ENCODE measurements at places on chromosomes 5 and 9.

DNA sequence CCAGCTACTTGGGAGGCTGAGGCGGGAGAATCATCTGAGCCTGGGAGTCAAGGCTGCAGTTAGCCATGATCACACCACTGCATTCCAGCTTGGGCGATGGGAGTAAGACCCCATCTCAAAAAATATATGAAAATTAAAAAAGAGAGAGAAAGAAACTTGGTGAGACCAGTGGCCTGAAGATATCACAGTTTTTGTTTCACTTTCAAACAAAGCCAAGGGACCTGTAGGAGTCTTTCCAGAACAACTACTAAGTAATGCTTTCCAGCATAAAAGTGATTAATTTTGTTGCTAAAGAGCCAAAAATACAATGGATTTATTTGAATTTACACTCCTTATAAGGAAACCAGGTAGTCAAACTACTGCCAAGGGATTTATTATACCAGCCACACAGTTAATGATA, 23.5 kb downstream of the GKAP1 start:
- no peak for DNase-seq

DNA sequence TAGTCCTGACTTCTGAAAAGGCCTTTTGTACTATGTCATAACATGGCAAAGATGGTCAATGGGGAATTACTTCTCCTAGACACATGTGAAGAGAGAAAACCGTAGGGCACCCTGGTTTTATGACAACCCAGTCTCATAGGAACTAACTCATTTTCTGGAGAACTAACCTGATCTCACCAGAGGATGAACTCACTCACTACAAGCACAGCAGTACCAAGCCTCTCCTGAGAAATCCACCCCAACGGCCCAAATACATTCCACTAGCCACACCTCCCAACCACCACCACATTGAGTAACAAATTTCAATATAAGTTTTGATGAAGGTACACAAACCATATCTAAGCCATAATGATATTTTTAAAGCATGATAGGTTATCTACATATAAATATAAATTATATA, 909.3 kb upstream of the CDH10 start:
- no peak for DNase-seq

DNA sequence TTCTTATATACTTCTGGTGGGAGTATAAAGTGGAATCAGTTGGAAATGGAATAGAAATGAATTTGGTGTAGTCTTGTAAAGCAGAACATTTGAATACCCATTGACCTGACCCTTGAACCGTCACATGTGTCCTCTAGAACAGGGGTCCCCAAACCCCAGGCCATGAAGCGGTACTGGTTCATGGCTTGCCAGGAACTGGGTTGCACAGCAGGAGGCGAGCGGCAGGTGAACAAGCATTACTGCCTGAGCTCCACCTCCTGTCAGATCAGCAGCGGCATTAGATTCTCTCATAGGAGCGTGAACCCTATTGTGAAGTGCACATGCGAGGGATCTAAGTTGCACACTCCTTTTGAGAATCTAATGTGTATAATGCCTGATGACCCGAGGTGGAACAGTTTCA, 80.0 kb downstream of the RANBP17 start:
- no peak for DNase-seq

DNA sequence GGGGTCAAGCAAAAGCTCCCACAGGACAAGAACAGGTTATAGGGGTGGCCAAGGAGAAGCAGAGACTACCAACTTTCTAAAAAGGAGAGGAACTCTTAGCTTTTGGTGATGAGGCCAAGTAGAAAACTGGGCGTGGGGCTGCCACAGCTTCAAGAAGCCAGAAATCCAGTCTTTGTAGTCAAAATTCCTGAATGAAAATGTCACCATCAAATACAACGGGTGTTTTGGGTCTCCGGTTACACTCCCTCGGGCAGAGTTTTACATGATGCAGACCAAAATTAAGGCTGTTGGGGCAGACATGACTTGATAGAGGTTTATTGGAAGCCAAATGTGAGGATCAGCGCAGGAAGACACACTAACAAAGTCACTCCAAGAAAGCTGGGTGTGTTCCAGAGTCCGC, 29.4 kb upstream of the N4BP3 start:
- peak; percentile 25 for DNase-seq

DNA sequence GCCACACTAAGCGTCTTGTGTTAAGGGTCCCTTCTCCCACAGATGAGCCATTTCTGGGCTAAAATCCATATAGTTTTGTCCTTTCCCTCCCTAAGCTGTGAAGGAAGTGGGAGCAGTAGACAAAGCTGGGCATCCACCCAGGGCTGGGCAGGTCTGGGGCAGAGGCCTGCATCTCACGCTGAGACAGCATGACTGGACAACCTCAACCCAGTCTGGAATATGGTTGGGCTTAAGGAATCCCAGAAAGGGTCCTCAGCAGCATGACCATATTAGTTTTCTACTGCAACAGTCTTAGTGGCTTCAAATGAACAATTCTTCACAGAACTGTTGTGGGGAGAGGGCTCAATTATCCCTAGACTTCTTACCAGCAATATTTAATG, 173.8 kb downstream of the AUH start:
- DNase-seq: peak; percentile 66

GRCh38 chr9:107439991-107440456, 49.5 kb downstream of the KLF4 start:
- no peak for DNase-seq

DNA sequence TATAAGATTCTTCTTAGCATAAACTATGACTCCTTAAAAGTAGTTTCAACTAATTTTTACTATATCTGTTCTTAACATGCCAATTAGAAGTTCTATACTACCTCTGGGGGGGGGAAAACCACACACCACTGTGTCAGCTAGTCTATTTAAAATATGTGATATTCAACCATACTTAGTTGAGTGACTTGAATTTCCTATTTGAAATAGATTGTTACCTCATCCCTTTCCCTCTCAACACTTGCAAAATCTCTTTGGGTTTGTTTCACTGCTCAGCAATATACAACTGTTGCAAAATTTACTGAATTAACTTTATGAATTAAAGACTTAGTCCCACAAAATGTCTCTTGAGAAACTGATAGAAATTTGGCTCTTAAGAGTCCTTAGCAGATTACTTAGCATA, 151.1 kb upstream of the POU5F2 start:
- DNase-seq: peak; percentile 56

DNA sequence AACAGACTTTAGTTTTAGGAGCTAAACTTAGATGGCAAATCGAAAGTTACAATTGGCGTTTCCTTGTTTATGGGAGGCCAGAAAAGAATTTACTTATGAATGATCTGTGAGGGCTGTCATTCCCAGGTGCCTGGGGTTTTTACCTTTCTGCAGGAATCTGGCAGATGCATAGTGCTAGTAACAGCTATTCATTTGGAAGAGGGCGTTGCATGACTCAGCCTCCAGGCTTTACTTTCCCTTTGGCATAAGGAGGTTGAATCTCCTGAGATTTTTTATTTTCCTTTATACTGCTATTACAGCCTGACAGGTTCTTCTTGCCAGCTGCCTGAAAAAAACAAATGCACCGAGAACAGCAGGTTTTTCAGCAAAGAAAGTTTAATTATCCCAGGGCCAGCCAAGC, 30.0 kb downstream of the CARD6 start:
- no peak for DNase-seq

- DNase-seq: no peak
Observed at GRCh38 chr5:145942201-145942600, 5.8 kb downstream of the SH3RF2 start.

GRCh38 chr9:126752881-126753670, 51.8 kb upstream of the ZBTB43 start:
- no peak for DNase-seq

- no peak for DNase-seq
Observed at GRCh38 chr9:21875893-21876292, 73.5 kb downstream of the MTAP start.

DNA sequence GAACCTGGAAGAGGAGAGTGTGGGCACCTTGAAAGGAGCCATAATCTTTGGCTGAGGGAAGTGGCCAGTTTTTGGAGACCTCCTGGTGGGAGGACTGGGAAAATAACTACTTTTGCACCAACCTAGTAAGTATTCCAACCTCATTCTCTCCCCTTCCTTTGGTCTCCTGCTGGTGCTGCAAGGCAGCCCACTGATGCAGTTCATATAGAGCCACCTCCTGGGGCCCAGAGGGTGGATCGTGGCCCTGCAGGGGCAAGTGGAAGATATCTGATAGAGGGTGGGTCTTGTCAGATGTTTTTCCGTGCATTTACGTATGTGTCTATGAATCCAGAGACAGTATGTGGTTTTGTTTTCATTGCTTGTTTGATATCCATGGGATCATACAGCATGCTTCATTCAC, 172.8 kb upstream of the PITX1 start:
- DNase-seq: no peak

GRCh38 chr9:29214154-29214689, 1640.9 kb upstream of the C9orf72 start:
- no peak for DNase-seq

GRCh38 chr5:179825655-179826182, 5.0 kb downstream of the SQSTM1 start:
- DNase-seq: peak; percentile 29

GRCh38 chr5:61468483-61468865, 136.4 kb downstream of the ZSWIM6 start:
- no peak for DNase-seq

DNA sequence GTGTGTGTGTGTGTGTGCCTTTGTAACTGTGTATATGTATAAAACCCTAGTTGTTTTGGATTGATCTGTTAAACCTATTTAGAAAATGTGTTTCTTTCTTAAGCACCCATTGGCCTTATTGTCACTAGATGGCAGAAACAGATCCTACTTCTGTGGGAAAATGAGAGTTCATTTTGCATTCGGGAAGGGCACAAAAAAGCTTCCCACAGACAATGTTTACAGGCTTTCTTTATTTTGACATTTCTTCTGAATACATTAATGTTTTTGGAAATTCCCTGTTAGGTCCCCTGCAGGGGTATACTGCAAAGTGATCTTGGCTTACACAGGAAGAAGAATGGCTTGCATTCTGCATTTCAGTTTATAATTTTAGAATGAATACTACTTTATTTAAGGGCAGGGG, 481.8 kb upstream of the ARRDC3 start:
- DNase-seq: no peak

DNA sequence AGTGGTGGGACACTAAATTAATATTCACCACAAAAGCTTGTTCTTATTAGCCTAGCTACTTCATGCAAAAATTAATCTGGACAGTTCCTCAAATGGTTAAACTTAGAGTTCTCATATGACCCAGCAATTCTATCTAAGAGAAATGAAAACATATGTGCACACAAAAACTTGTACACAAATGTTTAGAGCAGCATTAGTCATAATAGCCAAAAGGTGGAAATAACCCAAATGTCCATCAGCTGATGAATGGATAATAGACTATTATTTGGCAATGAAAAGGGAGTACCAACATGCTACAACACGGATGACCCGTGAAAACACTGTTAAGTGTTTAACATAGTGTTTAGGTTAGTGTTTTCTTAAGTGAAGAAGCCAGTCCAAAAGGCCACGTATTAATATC, 32.8 kb upstream of the TNIP1 start:
- no peak for DNase-seq

DNA sequence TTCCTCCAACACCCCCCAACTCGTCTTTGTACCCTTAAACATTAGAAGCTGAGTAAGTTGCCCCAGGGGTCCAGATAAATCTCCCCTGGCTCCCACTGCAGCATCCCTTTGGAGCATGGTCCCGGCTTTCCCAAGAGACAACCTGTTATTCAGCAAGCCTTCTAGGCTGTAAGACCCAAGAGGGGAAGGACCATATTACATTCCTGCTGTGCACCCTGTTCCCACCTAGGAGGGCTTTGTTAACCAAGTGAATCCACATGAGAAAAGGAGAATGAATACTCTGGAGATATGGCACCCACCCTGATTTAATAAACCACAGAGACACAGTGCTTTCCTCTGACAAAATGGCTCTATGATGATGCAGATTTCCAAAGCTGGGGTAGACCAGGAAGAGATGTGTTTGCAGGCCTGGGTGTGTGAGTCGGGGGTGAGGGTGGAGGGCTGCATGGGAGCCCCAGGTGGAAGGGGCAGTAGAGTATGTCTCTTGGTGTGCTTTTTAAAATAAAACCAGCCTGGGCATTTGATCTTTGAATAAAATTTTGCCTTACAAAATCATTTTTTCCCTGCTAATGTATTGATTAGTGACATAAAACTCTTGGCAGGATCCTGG, 325.2 kb downstream of the DRD1 start:
- DNase-seq: no peak

- DNase-seq: no peak
Observed at GRCh38 chr5:60738461-60738860, 38.5 kb upstream of the DEPDC1B start.

DNA sequence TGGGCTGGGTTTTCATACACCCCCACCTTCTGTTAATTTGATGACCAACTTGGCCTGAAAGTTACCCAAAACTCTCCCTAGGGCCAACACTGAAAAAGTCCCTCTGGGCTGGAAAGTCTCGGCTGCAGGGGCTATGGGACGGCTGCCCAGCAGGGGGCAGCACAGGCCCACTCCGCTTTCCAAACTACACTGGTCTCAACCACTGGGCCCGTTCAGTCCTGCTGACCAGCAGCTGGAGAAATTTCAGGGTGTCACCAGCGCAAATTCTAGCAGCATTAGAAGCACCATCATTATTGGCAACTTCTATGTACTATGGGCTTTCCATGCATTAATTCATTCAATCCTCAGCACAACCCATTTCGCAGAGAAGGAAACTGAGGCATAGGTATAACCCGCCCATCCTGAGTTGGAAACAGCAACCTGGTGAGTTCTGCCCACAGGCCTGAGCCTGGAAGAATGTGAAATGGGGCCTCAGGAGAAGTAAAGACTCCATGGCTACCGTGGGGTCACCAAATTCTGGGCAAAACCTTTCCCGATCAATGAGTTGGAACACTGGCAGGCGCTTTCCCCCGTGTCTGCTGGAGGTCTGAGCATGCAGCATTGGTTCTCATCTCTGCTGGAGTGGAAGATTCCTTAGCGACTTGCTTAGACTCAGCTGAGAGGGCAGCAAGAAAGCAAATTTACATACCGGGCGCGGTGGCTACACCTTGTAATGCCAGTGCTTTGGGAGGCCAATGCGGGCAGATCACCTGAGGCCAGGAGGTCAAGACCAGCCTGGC, 9.7 kb downstream of the ORM2 start:
- peak; percentile 66 for DNase-seq

DNA sequence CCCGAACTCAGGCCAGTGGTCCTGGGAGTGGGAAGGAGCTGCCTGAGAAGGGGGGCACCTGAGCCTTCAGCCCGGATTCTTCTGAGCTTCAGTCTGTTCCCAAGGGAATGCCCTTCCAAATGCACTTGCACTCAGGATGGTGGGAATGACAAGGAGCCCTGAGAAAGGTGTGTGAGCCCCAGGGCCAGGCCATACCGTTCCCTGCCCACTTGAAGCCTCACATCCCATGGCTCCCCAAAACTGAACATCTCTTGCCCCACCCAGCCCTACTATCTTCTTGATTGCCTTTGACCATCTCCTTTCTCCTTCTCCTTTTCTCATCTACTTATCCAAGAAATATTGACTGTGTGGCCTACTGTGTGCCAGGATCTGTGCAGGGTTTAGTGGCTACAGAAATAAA, 84.4 kb upstream of the HSPA9 start:
- DNase-seq: no peak

GRCh38 chr5:143418140-143418866, 14.8 kb upstream of the NR3C1 start:
- DNase-seq: no peak

GRCh38 chr5:61638476-61638875, 306.4 kb downstream of the ZSWIM6 start:
- DNase-seq: no peak

All from adipocyte (in vitro differentiated cells).